Psoas muscle (tissue), 8 donors: ENCODE measurements at places on chromosomes 5 and 9.

DNA sequence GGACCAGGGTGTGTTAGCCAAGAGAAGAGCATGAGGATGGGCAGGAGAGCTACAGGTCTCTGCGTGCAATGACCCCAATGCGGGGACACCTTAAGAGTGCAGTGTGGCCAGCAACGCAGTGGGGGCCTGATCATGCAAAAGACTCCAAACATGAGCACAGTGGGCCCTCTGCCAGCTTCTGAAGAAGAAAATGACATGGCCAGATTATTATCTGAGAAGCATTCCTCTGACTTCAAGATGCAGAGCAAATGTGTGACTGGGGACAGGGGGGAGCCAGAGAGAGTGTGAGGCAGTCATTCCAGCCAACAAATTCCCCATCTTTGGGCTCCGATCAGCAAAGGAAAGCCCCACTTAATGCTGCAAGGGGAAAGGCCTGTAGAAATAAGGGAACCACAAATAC lies 229.4 kb downstream of the CDK5RAP2 start:
- no peak for DNase-seq

- DNase-seq = no peak
Measured at GRCh38 chr5:90051756-90052155, 357.8 kb downstream of the CETN3 start.

DNA sequence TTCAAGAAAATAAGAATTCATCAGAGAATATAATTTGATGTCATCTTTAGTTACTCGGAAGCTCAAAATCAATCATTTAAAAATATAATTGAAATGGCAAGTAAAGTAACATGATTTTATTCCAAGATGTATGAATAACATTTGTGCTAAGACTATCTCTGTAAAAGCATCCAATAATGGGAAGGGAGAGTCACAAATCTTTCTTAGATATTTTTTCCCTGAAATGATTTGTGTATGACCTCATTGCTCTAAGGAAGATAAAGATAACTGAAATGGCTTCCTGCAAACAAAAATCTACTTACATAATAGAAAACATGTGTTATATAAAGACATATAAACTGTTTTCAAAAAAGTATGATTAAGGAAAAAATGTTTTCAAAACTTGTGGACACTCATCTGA lies 97.4 kb upstream of the FGF10 start:
- no peak for DNase-seq

DNA sequence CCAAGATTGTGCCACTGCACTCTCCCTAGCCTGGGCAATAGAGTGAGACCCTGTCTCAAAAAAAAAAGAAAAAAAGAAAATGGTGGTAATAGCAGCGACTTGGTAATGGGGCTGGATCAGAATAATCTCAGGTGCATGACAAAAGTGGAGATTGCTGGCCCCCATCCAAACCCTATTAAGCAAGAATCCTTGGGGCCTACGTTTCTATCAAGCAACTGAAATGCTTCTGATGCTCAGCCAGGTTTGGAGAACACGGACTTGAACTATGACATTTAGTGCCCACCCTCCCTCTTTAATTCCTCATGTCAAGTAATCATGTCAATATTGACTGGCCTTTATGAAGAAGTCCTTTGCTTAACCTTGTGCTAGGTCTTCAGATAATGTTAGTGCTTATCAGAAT lies 6.6 kb downstream of the C5orf52 start:
- no peak for DNase-seq

DNA sequence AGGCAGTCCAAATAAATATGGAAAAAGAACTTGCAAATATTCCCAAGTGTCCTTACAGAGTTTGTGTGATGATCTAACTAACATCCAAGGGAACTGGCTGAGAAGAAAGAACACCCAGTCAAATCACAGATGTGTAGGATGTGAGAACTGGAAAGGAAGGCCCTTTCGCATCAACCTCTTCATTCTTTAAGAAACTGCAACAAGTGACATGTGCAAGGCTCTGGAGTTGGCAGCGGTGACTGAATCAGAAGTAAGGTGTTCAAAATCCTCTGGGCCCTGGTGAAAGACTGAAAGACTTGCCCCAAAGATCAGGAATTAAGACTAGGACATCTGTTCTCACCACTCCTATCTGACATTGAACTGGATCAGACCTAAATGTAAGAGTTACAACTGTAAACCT lies 88.7 kb downstream of the RAPGEF1 start:
- no peak for DNase-seq

- no peak for DNase-seq
Measured at GRCh38 chr5:144438237-144438636, 267.6 kb downstream of the KCTD16 start.

DNA sequence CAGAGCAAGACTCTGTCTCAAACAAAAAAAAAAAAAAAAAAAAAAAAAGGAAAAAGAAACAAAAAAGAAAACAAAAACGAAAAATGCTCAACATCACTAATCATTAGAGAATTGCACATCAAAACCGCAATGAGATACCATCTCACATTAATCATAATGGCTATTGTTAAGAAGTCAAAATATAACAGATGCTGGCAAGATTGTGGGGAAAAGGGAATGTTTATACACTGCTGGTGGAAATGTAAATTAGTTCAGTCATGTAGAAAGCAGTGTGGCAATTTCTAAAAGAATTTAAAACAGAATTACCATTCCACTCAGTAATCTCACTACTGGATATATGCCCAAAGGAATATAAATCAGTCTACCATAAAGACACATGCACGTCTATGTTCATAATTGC lies 50.4 kb upstream of the PRR16 start:
- DNase-seq = no peak

DNA sequence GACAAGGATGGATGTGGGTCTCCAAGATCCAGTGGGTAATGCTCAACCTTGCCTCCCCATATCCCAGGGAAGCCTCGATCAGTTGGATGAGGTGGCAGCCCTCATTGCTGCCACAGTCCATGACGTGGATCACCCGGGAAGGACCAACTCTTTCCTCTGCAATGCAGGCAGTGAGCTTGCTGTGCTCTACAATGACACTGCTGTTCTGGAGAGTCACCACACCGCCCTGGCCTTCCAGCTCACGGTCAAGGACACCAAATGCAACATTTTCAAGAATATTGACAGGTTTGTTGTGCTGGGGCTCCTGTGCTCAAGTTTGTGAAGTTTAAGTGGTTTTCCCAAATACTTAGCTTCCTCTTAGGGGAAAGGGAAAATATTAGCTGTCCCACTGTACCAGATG lies 74.0 kb downstream of the WDR41 start:
- DNase-seq = no peak

- no peak for DNase-seq
Measured at GRCh38 chr5:102749416-102750030, 5.6 kb upstream of the PAM start.

GRCh38 chr5:10653751-10654400 lies 90.0 kb downstream of the ANKRD33B start:
- DNase-seq = peak; percentile 33

GRCh38 chr5:90876366-90876765 lies 317.8 kb downstream of the ADGRV1 start:
- DNase-seq = no peak

- DNase-seq = no peak
Measured at GRCh38 chr9:129794549-129794948, 8.4 kb upstream of the TOR1B start.

- no peak for DNase-seq
Measured at GRCh38 chr5:91977579-91977978, 594.5 kb upstream of the ARRDC3 start.

DNA sequence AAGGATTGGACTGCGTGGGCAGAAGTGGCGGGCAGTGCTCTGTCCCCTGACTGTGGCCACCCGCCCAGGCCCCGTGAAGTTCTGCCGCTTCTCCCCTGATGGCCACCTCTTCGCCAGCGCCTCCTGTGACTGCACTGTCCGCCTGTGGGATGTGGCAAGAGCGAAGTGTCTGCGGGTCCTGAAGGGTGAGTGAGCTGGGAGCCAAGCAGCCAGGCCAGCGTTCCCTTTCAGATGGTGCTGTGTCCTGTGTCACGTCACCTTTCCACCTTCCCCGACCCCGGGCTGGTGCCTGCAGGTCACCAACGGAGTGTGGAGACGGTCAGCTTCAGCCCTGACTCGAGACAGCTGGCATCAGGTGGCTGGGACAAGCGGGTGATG lies 2.3 kb downstream of the WDR38 start:
- no peak for DNase-seq

DNA sequence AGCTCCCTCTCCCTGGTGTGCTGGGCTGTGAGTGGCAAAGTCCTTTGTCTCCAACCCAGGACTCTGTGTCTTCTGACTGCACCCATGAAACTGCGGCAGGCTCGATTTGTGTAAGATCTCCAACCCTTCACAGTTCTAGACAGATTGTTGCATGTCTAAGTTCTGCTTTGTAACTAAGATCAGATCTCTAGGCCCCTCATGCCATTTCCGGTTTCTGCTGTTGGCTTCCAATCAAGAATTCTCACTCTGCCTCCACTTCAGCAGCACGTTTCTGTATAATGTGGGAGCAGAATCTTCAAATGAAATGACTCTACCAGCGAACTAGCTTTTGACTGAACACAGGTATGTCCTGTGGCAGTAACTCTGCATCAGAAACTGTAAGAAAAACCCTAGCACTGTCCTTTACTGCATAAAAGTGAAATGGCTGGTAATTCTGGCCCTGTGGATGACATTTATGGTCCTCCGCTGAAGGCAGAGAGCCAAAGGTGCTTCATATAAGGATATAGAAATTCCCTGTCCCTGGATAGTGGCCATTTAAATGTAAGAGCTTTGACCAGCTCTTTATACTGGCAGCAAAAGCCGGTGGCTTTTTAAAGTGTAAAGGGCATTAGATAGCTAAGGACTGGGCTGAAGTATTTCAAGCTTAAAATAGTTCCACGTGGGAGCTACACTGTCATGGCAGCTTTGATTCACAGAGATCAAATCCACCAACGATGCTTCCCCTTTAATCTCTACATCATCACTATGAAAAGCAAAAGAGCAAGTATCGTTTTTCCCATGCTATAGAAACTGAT lies 319.0 kb upstream of the CDH6 start:
- DNase-seq = no peak

DNA sequence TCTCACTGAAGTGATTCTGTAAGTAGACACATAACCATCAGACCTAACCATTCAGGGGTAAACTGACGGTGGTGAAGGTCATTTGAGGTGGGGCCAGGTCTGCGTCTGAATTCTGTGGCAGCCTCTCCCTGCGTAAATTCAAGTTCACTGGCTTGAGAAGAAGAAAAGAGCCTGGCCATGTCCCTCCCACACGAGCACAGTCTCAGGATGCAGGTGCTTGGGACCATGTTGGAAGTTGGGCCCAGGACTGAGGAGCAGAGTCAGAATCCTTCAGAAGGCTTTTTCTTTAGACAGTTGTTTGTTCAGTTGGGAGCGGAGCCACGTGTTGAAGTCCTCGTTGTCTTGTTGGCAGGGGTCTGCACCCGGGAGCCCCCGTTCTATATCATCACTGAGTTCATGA lies 24.1 kb downstream of the QRFP start:
- DNase-seq = no peak

DNA sequence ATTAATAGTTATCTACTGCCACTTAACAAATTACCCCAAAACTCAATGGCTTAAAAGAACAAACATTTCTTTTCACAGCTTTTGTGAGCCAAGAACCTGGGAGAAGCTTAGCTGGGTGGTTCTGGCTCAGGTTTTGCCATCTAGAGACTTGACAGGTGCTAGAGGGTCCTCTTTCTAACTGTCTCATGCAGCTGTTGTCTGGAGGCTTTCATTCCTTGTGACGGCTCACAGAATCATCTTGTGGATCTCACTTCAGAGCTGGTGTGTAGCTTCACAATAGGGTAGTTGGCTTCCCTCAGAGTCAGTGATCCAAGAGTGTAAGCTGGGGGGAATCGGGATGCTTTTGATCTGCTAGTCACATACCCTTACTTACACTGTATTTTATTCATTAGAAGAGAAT lies 81.2 kb upstream of the APC start:
- no peak for DNase-seq

- no peak for DNase-seq
Measured at GRCh38 chr5:160685219-160685618, 166.8 kb downstream of the ATP10B start.

DNA sequence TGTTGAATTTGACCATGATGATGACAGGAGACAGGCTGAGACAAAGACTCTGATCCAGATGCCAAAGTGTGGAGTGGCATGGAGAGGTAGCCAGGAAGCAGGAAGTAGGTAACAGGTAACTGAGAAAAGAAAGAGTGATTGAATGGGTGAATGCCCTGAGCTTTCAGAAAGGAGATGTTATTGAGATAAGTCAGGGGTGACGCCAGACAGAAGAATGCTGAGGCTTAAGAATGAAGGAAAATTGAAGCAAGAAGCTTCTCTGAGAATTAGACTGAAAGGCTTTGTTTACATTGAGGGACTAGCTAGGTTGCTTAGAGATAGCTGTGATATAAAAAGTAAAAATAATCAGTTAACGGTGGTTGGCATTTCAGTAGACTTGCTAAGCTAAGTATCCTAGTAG lies 165.7 kb downstream of the PSAT1 start:
- no peak for DNase-seq

DNA sequence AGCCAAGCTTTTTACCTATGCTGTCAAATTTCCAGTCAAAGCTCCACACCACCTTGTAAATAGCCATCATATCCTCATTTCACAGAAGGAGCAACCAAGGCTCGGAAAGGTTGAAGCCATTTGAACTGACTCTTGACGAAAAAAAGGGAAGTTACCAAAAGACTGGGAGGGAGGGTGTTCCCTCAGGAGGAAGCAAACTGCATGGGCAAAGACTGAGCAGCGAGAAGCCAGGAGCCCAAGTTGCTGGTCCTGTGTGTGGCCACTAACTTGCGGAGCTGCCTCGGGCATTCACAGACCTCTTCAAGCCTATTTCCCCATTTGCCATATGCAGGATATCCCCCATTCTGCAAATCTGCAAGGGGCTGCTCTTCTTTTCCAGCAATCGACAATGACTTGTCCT lies 37.4 kb downstream of the TTLL11 start:
- no peak for DNase-seq

GRCh38 chr5:157912621-157913325 lies 53.8 kb upstream of the CLINT1 start:
- DNase-seq = no peak

DNA sequence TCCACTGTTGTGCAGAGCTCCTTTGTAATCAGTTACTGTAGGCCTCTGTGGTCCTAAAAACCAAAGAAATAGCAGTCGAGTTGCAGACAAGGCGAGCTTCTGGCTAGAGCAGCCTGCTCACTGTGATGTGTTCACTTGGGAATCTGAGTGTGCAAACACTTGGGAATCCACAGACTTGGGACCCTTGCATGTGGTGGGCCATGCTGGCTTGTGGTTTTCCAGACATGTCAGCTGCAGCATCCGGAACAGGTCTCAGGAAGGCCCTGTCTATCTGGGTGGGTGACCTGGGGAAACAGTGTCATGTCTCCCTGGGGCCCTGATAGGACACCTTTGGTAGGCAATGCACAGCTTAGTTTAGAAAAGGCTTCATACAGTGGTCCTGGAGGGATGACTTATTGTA lies 66.4 kb downstream of the WWC1 start:
- DNase-seq = no peak

DNA sequence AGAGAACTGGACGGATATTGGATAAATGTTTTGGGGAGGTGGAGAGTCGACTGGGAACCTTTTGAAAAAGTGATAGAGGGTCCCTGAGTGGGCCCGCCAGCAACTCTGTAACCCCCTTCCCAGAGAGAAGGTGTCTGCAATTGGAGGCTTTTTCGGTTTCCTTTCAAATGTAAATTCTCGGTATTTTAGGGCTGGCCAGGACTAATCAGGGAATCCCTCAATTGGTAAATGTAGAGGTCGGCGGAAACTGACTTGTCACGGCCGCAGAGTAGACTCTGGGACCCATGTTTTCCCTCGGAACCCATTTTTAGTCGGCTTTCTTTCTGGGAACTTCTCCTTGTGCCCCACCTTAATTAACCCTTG lies 524 bp downstream of the CCNB1 start:
- DNase-seq = no peak

GRCh38 chr9:126599047-126599650 lies 14.6 kb upstream of the LMX1B start:
- no peak for DNase-seq
